ENCODE measurements at places on chromosomes 1 and 21.
A peak's percentile ranks its signal among the peaks of the same experiment; 100 is the strongest.

DNA sequence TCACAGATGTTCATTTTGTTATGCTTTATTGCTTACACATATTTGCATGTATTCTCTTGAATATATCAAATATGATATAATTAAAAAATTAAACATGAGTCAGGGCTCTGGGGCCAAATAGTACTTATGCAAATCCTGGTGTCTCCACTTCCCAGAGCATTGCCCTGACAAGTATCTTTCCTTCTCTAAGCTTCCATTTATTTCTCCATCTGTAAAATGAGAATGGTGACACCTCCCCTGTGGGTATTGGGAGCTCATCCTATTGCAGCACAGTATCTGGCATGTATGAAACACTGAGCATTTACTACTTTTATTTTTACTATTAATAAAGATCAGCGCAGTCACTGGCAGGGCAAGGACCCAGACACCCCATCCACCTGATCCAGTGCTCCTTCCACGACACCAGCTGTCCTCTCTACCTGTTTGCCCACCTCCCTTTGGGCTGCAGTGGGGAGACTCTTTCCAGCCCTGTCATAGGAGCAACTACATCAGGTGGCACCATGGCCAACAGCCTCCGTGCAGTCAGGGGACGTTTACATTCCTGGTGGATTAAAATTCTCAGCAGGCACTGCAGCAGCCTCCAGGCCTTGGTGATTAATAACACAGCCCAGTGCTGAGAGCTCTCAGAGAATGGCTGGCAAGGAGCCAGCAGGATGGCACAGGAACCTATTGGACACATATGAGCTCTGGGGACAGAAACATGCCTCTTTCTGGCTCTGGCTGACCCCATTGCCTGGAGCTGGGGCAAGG is 113.0 kb downstream of the DMRTB1 start:
- DNase-seq, result peak; percentile 74

DNA sequence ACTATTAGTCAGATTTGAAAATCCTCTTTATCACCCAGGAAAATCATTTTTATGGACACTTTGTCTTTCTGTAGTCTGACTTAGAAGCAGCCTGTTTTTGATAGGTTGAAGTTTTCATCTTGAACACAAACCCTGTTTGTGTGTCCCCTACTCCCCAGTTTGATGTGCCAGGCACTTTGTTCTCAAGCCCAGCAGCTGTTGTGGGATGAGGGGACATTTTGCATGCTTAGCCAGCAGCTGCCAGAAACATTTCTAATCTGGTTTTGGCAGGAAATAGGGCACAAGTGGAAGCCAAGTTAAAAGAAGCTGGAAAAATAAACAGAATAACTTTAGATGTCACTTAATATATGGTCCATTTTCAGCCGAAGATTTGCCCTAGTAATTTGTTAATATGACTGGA is 29.9 kb downstream of the ACTN2 start:
- DNase-seq, result no peak

- DNase-seq, result no peak
Measured at GRCh38 chr21:34907461-34908418, 141.4 kb downstream of the RUNX1 start.

GRCh38 chr1:115556236-115556635 is 85.5 kb upstream of the VANGL1 start:
- no peak for DNase-seq

GRCh38 chr1:1985375-1986050 is 18.1 kb downstream of the CFAP74 start:
- DNase-seq, result no peak

- DNase-seq, result peak; percentile 32
Measured at GRCh38 chr21:37128076-37128475, 55.0 kb downstream of the TTC3 start.

DNA sequence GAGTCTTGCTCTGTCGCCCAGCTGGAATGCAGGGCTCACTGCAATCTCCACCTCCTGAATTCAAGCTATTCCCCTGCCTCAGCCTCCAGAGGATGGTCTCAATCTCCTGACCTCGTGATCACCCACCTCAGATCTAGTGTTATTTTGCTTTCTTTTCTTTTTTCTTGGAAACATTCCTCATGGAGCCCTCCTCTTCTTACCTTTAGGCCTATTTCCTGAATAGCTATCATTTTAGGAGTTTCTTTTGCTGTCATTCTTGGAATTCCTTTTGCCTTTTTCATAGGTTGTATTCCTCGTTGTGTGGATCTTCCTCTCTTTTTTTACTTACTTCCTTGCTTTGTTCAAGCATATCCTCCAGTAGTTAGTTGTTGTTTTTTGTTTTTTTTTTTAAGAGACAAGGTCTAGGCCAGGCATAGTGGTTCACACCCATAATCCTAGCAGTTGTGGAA is 173.8 kb downstream of the RASAL2 start:
- peak; percentile 44 for DNase-seq

- no peak for DNase-seq
Measured at GRCh38 chr1:3146458-3146857, 77.5 kb downstream of the PRDM16 start.

DNA sequence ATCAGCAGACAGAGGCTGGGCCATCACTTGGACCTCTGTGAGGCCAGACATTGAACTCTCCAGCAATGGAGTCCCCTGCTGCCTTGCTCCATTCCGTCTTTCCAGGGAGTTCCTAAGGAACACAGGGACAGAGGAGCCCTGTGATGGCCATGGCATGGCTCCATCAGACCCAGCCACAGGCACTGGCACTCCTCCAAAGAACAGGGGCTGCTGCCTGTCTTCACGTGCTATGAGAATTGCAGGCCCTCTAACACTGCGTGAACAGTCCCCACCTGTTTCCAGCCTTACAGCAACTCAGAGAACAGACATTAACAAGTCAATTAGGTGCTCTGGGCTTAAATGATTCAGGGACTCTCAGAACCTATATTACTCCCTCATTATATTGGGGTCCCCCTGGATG is 140.8 kb downstream of the ASTN1 start:
- no peak for DNase-seq

DNA sequence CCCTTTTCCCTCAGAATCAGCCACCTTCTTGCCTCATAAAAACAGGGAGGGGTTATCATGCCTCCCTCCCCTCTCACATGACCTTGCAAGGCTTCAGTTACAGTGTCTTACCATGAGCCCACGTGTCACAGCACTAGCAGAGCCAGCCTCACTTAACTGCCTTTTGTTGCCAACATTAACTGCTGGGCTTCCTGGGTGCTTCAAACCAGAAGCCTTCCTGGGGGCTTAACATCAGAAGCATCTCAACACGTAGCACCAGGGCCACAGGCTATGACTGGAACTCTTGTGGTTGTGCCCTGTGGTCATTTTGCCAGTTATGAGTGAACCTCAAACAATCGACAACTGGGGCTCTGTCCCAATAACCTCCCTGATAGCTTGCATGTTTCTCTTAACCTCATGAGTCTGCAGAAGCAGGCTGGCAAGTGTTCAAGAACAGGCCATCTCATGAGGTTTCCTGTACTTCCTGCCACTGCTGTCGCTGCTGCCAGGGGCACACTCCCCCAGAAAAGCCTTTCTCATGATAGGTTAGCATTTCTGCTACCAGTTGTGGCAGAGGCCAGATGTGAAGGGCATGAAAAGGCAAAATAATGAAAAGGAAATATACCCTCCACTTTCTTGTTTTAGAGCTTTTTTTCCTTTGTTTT is 132.2 kb downstream of the GLUL start:
- DNase-seq, result peak; percentile 78

GRCh38 chr1:157878059-157878458 is 36.5 kb upstream of the CD5L start:
- DNase-seq, result peak; percentile 35

GRCh38 chr1:56356376-56356990 is 222.9 kb downstream of the PLPP3 start:
- no peak for DNase-seq

All from mammary epithelial cell (primary cell).